ENCODE measurements at places on chromosomes 12 and 14.
A peak's percentile ranks its signal among the peaks of the same experiment; 100 is the strongest.

- DNase-seq: no peak
Observed at GRCh38 chr12:41325336-41325735, 137.2 kb downstream of the PDZRN4 start.

- no peak for DNase-seq
Observed at GRCh38 chr12:109605016-109605415, 31.4 kb downstream of the MVK start.

GRCh38 chr14:30227876-30228275 lies 300.2 kb upstream of the PRKD1 start:
- DNase-seq: peak; percentile 68

- DNase-seq: no peak
Observed at GRCh38 chr14:66498311-66498710, 9.6 kb upstream of the GPHN start.

DNA sequence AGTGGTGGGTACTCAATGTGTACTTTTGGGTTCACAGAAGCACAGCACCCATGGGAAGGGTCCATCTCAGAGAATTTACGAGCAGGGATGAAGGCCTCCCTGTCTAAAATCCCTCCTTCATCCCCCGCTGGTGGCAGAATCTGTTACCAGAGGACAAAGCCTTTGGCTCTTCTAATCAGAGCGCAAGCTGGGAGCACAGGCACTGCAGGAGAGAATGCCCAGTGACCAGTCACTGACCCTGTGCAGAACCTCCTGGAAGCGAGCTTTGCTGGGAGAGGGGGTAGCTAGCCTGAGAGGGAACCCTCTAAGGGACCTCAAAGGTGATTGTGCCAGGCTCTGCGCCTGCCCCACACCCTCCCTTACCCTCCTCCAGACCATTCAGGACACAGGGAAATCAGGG lies 1.5 kb upstream of the GPR162 start:
- DNase-seq: no peak
